ENCODE measurements at places on chromosomes 5 and 9.
A peak's percentile ranks its signal among the peaks of the same experiment; 100 is the strongest.

DNA sequence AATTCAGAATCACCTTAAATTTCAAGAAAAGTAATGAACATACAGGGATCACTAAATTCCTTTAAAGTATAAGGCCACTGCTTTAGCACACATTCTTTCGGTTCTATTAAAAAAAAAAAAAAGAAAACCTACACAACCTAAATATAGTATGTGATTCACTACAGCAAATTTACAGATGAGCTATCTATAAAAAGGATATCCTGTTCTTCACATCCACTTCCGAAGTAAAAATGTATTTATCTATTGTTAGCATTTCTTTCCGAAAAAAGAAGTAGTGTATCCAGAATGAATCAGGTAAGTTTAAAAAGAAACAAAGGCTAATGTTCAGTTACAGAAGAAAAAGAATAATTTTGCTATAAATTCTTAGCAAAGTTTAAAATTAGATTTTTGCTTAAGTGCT, 70.2 kb downstream of the ECPAS start:
- no peak for DNase-seq

DNA sequence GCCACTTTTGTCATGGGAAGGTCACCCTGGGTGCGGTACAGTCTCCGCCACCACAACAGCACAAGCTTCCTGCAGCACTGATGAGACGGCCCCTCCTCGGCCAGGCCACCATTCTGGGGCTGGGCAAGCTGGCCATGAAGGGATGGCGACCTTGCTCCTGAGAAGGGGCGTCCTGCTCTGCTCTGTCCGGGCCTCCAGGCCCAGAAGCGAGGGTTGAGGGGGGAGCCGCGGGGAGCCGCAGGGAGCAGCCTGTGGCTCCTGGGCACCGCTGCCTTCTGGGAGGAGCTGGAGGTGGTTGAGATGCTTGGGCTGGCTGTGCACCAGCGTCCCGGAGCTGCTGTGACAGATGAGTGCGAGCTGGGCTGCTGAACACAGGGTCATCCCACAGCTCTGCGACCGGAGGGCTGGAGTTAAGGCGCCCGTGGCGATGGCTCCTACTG, 84.3 kb upstream of the RAPGEF1 start:
- DNase-seq = no peak

GRCh38 chr9:92138157-92138959, 23.1 kb upstream of the SPTLC1 start:
- DNase-seq = peak; percentile 87

DNA sequence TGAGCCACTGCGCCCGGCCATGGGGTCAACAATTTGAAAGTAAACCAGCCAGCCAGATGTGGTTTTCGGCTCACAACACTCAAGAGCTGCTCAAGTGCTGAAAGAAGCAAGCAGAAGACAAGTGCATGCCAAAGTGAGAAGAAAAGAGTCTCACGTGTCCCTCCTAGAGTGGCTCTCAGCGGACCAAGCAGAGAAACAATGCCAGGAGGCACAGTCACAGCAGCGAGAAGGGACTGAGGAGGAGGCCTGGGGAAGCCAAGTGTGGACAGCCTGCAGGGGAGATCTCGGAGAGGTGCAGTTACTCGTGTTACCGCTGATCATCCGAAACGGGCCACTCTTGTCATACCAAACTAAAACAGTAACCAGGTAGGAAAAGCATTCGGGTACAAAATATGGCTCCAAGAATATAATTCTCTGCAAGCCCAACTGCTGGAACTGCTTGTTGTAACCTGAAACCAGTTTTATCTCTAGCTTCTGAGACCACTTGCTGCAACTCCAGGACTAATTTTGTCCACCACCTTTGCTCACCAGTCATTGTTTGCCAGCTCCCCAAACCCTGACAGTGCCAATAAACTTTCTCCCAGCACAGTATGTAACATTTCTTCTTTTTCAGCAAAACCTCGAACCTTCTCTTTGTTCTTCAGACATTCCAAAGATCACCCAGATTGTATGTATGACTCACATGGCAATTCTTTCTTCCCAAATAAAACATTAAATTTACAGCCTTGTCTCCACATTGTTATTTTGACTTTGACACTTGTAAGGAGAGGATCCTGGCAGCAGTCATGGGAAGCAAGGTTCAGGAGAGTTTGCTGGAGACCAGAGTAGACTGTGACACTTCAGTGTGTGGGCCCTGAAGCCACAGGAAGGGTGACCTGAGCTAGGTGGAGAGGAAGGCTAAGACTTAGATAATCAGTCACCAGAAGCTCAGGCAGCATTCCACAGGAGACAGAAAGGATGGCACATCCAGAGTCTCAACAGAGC, 6.3 kb downstream of the SLC35D2 start:
- no peak for DNase-seq

DNA sequence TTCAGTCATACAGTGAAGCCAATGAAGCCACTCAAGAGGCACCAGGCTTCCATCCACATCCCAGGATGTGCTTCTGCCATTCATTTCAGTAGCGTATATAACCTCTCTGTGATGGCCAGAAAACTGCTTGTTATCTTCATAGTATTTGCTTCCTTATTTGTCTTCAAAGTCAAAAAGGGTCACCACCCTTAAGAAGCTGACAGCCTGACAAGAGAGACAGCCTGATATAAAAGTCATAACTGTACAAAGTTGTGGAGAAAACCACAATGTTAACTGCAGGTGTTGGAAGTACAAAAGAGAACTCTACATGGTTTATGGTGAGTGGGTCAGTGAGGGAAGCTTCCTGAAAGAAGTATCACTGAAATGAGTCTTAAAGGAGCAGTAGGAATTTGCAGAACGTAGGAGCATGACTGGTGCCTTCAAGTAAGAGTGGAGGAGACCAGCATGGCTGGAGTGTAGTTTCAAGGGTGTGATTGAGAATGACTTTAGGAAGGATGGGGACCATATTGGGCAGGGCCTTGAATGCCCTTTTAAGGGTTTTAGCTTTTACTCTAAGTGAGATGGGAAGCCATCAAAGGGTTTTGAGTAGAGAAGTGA, 33.7 kb downstream of the NIM1K start:
- DNase-seq = no peak

DNA sequence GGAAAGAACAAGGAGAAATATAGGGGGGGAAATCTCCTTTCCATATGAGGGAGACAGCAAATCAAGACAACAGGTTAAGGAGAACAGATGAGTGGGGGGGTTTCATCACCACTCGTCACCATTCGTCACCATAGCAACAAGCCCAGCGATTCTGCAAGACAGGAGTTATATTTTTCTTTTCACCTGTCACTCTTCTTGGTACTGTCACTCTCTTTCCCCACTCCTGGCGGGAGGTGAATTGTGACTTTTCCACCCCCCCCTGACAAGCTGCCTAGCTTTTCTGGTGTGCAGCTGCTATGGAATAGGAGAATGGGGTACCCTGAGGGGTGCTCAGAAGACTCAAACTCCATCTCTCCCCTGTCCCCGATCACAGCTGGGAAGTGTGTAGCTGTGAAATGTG, 239.9 kb downstream of the FAM114A2 start:
- DNase-seq = no peak

- DNase-seq = no peak
Measured at GRCh38 chr9:132018957-132019405, 60.7 kb downstream of the MED27 start.

- no peak for DNase-seq
Measured at GRCh38 chr5:138967791-138968448, 92.8 kb upstream of the LRRTM2 start.

DNA sequence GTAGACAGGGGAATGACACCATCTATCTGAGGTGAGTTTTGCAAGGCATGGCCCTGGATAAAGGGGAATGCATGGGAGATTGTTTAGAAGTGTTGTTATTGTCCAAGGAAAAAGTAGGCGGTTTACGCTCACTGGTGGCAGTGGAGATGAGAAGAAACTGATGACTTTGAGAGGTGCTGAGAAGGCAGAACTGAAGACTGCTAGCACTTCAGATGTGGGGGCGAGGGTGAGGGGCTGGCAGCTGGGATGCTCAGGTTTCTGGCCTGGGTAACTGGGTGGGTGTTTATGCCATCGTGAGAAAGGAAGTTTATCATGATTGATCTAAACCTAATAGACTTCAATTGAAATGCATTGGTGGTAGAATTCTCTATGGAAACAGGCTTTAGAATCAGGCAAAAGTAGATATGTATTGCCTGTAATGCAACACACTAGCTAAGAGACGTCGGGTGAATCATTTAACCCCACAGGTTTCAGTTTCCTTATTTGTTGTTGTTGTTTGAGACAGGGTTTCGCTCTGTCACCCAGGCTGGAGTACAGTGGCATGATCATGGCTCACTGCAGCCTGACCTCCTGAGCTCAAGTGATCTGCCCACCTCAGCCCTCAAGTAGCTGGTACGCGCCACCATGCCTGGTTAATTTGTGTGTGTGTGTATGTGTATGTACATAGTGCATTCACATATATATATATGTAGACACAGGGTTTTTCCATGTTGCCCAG, 123.5 kb downstream of the SLC24A2 start:
- DNase-seq = no peak

GRCh38 chr5:172283862-172284610, 472 bp upstream of the UBTD2 start:
- peak; percentile 83 for DNase-seq

GRCh38 chr5:158435161-158435616, 576.2 kb upstream of the CLINT1 start:
- peak; percentile 66 for DNase-seq

DNA sequence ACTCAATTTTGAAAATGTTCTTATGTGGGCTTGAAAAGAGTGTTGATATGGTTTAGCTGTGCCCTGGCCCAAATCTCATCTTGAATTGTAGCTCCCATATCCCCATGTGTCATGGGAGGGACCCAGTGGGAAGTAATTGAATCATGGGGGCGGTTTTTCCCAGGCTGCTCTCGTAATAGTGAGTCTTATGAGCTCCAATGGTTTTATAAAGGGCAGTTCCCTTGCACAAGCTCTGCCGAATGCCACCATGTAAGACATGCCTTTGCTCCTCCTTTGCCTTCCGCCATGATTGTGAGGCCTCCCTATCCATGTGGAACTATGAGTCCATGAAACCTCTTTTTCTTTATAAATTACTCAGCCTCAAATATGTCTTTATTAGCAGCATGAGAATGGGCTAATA, 71.0 kb downstream of the USP20 start:
- no peak for DNase-seq

- no peak for DNase-seq
Measured at GRCh38 chr9:116924462-116925110, 237.5 kb downstream of the TRIM32 start.

- DNase-seq = no peak
Measured at GRCh38 chr5:180207593-180207992, 1.4 kb downstream of the RASGEF1C start.

DNA sequence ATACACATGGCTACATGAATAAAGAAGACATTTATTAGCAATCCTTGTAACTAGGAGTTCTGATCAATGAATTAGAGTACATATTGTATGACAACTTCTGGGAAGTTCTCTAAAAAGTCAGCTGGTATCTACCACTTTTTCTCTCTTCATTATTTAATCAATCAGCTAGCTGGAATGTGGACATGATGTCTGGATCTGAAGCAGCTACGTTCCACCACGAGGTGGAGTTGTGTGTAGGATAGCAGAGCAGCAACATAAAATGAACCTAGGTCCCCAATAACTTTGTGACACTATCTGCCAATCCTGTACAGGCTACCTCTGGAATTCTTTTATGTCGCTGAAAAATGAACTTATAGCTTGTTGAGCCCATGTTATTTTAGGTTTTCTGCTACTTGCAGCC, 32.9 kb upstream of the ENTREP1 start:
- DNase-seq = peak; percentile 16

GRCh38 chr5:152356506-152356905, 48.6 kb downstream of the NMUR2 start:
- no peak for DNase-seq

DNA sequence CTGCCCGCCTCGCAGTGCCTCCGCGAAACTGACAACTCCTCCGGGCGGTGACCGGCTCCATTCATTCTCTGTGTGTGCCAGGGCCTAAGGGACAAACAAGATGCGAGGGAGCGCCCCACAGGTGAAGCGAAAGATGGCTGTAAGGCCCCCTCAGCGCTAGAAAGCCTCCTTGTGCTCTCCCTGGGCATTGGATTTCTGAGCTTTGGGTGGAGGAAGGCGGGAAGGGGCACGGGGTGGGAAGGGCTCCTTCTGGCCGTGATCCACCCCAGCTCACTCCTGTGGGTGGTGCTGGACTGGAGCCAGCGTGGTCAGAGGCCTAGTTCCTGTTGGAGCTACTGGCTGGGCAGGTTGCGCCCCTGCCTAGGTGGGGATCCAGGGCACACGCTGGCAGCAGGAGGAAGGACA, 943 bp downstream of the GALNT12 start:
- no peak for DNase-seq

DNA sequence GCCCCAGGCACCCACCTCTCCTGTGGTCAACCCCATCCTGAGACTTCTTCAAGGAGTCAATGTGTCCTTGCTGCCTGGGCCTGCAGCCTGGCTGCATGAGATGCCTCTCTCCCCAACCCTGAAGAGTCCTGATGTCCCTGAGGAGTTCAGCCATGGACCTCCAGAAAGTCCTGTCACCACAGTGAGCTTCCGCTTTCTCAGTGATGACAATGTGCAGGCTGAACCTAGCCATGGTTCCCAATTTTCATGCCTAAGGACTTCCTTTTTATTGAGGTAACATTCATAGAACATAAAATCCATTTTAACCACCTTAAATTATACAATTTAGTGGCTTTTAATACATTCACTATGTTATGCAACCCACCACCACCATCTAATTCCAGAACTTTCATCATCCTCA, 29.1 kb downstream of the DAP start:
- DNase-seq = no peak

DNA sequence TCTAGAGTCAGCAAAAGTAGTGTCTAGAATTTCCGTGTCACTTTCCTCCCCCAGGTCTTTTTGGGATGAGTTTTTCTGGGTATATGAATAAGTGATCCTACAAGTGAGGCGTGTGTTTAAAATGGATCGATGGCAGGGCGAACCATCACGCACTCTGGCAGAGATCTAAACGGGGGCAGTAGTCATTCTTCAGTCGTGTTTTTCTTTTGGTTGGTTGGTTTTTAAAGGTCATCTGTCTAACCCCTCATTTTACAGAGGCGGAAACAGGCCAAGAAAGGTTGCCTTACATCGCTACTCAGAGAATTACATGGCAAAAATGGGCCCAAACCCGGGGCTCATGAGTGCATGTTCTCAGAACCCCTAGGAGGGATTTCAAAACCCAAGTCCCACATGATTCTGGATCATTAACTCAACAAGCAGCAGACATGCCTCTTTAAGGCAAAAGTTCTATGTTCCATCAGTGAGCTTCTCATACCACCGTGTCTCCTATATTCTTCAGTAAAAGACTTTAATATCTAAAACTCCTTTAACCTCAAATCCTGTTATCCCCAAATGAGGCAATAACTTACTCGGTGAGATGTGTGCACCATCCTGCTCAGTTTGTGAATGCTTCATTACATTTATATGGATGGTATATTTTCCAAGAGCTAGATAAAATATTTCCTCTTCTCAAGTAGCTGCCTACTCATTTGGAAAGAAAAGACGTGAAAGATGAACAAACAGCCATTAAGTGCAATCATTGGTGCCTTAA, 145.8 kb downstream of the AOPEP start:
- DNase-seq = no peak

GRCh38 chr9:80605793-80606192, 1034.0 kb downstream of the TLE4 start:
- DNase-seq = no peak

Data from NAMALWA (cell line).